ENCODE measurements at places on chromosomes 5 and 9.

GRCh38 chr5:14588758-14589543 is 7.4 kb downstream of the OTULINL start:
- no peak for DNase-seq

GRCh38 chr5:180331647-180331950 is 21.5 kb downstream of the GFPT2 start:
- no peak for DNase-seq

DNA sequence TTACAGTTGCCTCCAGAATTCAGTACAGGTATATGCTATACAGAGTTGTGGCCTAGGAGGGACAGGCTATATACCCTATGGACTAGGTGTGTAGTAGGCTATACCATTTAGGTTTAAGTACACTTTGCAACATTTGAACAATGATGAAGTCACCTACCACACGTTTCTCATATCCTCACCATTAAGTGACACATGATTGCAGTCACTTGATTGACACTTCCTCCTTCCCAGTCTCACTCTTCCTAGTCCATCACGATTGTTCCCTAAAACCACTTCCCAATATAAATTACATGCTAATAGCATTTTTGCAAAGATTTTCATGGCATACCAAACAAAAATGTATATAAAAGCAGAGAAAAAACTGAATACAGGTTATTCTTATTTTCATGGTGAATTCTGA is 312.2 kb downstream of the EPB41L4A start:
- no peak for DNase-seq

DNA sequence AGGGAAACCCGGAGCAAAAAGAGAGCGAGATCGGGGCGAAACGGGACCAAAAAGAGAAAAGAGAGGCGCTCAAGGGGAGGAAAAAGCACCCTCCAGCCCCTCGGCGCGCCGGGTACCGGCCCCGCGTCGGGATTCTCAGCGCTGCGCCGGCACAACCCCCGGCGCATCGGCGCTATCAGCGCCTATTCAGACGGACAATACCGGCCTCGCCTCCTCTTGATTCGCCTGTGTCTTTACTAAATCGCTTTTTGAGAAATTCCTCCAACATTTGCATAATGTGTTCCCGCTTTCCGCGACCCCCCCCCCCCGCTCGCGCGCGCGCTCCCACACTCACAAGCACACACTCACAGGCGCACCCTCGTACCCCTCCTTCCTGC is 578 bp downstream of the LHX6 start:
- DNase-seq = no peak

GRCh38 chr9:131692612-131693562 is 47.0 kb downstream of the RAPGEF1 start:
- DNase-seq = no peak

GRCh38 chr5:143613329-143613728 is 198.6 kb upstream of the HMHB1 start:
- no peak for DNase-seq

- no peak for DNase-seq
These were observed 37.9 kb downstream of the PCDH1 start for GRCh38 chr5:141840280-141840812.

DNA sequence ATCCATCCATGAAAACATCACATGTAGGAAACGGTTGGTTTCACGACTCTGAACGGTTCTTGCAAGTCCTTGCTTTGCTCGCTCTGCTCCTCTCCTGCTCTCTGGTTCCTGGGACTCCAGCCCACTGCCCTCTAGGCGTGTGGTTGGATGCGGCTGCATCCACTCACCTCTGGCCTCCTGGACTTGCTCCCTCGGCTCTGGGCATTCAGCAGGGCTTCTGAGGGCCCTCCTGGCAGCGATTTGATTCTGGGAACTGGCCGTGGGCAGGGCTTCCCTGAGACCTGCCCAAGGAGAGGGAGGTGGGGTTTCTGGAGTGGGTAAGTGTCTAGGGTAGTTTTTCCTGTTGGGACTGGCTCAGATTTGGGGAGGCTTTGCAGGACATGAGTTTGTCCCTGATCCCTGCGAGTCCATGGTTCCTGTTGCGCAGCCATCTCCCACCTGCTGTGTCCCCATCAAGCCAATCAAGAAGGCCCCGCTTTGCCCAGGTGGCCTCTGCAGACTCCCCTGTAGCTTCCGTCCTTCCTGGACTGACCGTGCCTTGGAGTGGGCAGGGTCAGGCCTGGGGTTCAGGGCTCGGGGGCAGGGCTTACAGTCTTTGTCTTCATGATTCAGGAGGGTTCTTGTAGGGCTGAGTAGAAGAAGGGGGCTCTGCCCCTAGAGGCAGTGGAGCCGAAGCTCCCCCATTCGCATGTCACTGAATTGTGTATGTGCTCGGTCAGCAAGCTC is 192.3 kb downstream of the CACNA1B start:
- DNase-seq = no peak

DNA sequence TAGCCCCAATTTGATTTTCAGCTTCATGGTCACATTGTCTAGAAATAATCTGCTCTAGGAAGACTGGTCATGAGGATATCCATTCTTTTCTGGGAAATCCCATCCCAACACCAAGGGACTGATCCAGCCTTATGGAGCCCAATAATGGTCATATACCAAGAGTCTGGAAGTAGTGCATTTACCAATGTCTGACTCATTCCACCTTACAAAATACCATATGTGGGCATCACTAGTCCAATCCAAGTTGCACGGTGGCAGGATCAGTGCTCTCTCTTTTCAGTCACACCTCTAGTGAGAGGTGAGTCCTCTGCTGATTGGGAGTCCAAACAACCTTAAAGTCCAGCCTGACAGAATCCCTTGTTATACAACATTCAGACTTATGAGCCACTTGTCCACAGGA is 73.7 kb downstream of the FEM1C start:
- DNase-seq = no peak

- no peak for DNase-seq
These were observed 706.6 kb upstream of the ZNF608 start for GRCh38 chr5:125452991-125453390.

- DNase-seq = no peak
These were observed 38.0 kb upstream of the FAM120A start for GRCh38 chr9:93413530-93413929.

DNA sequence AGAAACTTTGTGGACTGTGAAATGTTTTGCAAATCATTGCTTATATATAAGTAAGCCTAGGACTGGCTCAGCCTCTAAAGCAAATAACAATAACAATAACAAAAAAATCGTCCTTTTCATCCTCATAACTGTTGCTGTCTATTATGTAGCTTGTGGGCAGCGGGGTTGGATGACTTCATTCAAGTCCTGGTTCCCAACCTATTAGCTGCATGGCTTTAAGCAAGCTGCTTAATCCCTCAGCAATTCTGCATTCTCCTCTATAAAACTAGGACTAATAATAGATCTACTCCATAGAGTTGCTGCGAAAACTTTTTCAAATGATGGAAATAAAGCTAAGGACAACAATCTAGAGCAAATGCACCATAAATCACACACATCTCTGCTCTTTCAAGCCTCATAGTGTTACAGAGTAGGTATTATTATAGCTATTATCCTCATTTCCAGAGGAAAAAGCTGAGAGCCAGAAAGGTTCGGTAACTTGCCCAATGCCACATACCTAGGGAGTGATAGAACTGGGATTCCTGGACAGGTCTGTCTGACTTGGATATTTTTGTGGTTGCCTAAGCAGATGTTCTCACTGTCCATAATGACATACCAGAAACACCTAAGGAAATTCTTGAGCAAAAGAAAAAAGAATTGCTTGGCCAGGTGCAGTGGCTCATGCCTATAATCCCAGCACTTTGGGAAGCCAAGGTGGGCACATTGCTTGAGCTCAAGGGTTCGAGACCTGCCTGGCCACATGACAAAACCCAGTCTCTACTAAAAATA is 98.8 kb upstream of the ADRA1B start:
- DNase-seq = no peak

DNA sequence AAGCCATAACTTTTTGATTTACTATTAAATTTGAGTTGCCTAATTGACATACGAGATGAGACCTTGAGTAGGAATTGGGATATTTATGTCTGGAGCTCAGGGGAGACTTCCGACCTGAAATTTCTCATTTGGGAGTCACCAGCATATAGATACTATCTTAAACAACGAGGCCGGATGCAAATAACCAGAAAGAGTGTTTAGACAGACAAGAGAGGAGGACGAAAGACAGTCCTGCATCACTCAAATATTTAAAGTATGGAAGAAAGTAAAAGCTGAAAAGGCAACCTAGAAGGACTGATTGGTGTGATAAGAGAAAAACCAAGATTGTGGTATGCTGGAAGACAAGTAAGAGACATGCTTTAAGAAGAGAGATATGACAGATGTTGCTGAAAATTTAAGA is 675.0 kb upstream of the NUDT12 start:
- DNase-seq = no peak

GRCh38 chr9:121336665-121337064 is 33.4 kb downstream of the STOM start:
- no peak for DNase-seq

GRCh38 chr5:68285851-68286611 is 70.5 kb downstream of the PIK3R1 start:
- peak; percentile 39 for DNase-seq

- DNase-seq = no peak
These were observed 39.5 kb upstream of the SLC12A7 start for GRCh38 chr5:1151316-1151715.

GRCh38 chr5:142078221-142078620 is 30.4 kb upstream of the NDFIP1 start:
- no peak for DNase-seq

DNA sequence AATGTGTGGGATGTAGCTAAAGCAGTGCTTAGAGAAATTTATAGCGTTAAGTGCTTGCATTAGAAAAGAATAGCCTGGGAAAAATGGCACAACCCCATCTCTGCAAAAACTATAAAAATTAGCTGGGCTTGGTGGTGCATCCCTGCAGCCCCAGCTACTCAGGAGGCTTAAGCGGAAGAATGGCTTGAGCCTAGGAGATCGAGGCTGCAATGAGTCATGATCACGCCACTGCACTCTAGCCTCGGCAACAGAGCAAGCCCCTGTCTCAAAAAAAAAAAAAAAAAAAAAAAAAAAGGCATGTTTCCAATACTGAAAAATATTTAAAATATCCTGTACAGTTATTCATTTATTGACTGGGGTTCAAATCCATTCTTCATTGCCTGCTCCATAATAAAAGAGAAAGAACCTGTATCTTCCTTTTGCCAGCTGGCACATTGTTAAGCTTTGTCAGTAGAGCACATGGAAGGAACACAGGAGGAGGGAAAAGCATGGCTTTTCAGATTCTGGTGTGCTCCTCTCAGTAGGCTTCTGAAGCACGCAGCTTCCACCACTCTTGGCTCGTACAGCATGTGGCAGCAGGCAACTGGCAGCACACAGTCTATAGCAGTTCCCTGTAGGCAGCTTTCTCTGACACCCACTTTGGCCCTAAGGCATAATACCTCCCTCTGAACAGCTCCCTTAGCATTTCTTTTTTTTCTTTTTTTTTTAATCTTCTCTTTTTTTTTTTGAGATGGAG is 73.5 kb downstream of the TRIM36 start:
- no peak for DNase-seq

DNA sequence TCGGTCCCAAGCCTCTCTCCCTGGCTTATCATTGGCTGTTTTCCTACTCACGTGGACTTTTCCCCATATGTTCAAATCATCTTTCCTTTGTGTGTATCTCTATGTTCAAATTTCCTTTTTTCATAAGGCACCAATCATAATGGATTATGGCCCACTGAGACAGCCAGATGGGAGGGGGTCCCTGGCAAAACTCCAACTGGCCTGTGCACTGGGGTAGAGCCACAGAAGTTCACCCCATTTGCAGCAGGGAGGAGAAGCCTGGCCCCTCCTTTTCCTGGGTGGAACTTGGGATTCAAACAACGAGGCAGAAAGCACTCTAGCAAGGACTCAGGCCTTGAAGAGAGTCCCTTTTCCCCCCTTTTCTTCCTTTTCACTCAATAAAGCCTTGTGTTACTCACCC is 362.4 kb downstream of the CDH18 start:
- no peak for DNase-seq

- DNase-seq = no peak
These were observed 550.9 kb downstream of the RAB3C start for GRCh38 chr5:59133764-59134261.

DNA sequence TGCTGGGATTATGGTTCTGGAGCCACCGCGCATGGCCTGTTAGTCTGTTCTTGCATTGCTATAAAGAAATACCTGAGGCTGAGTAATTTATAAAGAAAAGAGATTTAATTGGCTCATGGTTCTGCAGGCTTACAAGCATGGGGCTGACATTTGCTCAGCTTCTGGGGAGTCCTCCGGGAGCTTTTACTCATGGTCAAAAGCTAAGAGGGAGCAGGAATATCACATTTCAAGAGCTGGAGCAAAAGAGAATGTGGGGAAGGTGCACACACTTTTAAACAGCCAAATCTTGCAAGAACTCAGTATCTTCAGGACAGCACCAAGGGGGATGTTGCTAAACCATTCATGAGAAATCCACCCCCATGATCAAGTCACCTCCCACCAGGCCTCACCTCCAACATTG is 12.1 kb downstream of the JAK2 start:
- no peak for DNase-seq

- no peak for DNase-seq
These were observed 173.6 kb downstream of the MUSK start for GRCh38 chr9:110842169-110842568.

GRCh38 chr5:32507738-32508434 is 63.3 kb upstream of the ZFR start:
- no peak for DNase-seq

GRCh38 chr9:2018162-2018643 is 3.1 kb downstream of the SMARCA2 start:
- no peak for DNase-seq

DNA sequence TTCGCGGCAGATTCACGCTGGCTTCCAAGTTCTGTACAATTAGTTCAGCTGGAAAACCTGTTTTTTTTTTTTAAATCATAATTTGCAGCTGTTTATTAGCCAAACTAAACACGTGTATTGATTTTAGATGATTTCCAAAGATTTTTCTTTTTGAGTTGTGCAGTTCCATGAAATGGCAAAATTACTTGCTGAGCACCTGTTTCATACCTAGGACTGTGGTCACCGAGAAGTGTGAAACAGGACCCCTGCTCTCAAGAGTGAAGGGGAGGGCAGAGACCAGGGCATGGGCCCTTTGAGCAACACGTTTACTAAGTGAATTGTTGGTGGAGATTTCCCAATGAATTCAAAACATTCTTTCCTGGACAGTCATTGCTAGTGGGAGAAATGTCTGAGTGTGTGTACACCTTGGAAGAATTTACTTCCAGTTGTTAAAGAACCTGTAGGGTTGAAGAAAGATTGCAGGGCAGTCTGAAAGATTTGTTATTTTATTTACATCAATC is 688 bp downstream of the SNX24 start:
- DNase-seq = no peak

DNA sequence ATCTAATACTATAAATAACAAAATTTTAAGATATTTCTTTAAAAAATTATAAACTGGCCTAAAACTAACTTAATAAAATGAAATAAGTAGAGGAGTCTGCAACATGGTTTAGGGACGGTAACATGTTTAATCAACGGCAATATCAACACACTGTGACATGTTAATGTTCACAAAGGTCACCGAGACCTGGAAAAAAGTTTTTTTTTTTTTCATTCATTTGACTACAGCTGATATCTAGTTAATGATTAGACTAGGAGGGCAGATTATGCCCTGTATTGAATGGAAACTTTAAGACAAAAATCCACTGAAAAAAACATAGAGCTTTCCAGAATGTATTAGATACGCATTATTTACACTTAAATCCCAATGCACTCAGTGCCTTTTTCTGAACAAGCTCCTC is 67.0 kb upstream of the CDK5RAP2 start:
- DNase-seq = no peak

GRCh38 chr9:88733651-88734421 is 198.9 kb downstream of the NXNL2 start:
- no peak for DNase-seq

Measured in activated CD4-positive, alpha-beta T cell treated with anti-CD3 and anti-CD28 coated beads, Interleukin-2, amount 50 U/mL, for 24 hours (primary cell).